ENCODE measurements at places on chromosomes 2 and 18.

- DNase-seq = no peak
These were observed 373.8 kb downstream of the EPHA4 start for GRCh38 chr2:221198309-221198708.

GRCh38 chr2:56030901-56031300, 107.3 kb upstream of the EFEMP1 start:
- no peak for DNase-seq

- DNase-seq = no peak
These were observed 18.7 kb upstream of the SULT1C3 start for GRCh38 chr2:108220942-108221541.

DNA sequence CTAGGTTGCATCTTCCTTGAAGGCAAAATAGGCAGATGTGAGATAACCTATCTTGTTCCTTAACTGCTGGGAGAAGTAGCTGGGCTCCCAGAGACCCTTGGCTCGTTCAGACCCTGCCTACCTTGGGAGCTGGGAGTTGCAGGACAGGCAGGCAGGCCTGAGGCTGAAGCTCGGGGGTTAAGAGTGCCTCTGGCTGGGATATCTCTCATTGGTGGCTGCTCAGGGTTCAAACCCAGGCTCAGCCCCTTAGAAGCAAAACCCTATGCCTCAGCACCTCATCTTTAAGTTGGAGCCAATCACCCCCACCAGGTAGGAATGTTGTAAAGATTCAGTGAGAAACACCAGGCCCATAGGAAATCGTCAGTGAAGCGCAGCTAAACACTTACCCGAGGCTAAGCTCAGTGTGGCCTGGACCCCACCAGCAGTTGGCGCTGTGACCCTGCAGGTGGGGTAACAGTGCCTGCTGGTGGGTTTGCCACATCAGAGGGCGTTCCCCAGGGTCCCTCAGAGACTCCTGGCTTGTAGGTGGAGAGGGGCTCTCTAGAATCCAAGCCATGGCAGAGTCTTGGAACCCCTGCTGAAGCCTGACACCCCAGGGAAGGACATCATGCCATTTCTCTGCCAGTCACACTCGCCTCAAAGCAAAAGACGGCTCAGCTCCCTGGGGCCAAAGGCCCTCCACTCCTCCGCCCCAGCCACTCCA, 54.6 kb upstream of the GPR17 start:
- DNase-seq = no peak

DNA sequence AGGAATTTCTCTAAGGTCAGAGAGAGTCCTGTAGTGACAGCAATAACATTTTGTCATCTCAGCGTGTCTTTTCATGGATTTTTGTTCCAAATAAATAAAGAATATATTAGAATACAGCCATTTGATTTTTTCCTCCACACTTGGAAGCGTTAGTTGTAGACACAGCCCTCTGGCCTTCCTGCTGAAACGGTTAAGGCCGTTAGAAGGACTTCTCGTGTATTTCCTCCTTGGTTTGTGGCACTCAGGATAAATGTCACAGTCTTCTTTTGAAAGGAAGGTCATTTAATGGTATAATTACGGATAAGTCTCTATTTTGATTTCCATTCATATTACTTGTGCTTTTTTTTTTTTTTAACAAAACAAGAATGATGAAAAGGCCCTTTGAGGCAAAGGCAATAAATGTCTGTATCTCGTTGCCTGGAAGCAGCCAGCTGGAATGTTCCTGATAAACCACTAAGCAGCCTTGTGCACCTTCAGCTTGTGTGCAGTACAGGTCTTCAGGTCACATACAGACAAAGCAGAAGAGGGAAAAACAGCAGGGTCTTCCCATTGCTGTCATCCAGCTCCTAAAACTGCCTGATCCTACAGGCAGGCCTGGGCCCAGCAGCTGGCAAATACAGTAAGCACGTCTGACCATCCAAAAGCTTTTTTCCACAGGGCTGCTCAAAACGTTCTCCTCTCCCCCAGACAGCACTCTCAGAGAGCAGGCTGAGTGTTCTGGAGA, 14.4 kb downstream of the EFR3B start:
- no peak for DNase-seq

GRCh38 chr2:112757265-112757664, 7.1 kb downstream of the CKAP2L start:
- DNase-seq = no peak

GRCh38 chr2:115161771-115162493, 719.5 kb downstream of the DPP10 start:
- DNase-seq = peak; percentile 58

- peak; percentile 29 for DNase-seq
These were observed 1.8 kb upstream of the ALK start for GRCh38 chr2:29923110-29923721.

GRCh38 chr2:16525265-16525887, 140.3 kb downstream of the CYRIA start:
- no peak for DNase-seq

- no peak for DNase-seq
These were observed 99.7 kb upstream of the ID2 start for GRCh38 chr2:8582191-8582590.

- DNase-seq = no peak
These were observed 97.6 kb upstream of the MAP3K20 start for GRCh38 chr2:172978063-172978383.

DNA sequence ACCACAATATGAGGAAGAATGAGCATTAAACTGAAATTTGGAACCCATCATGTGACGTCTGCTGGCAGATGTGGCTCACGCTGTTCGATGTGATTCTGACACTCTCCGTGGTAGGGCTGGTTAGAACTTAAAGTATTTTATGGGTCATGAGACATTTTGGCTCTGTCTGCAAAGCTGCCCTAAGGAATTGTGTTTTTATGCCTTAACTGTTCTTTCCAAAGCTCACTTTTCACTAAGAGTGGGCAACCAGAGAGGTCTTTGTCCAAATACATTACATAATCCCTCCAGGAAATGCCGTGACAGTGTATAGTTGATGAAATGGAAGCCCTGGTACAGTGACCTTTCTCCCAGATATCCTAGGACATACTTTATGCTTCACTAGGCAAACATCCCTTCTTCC, 119.1 kb downstream of the AQP4 start:
- no peak for DNase-seq

DNA sequence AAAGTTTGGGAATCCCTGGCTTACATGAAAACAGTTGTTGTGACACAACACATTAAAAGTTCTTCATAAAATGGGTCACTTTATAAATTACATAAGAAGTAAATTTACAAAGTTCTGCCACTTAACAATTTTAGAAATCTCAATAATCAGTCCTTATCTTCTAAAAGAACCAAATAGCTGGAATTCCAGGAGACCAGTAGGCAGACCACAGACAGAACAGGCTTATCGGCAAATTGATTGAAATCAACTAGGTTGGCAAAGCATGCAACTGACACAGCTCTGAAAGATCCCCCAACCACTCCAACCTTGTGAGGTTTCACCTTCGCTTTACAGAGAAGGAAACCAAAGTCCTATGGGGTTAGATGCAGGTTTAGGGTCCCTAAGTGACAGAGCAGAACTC, 103.0 kb downstream of the DNER start:
- DNase-seq = no peak

DNA sequence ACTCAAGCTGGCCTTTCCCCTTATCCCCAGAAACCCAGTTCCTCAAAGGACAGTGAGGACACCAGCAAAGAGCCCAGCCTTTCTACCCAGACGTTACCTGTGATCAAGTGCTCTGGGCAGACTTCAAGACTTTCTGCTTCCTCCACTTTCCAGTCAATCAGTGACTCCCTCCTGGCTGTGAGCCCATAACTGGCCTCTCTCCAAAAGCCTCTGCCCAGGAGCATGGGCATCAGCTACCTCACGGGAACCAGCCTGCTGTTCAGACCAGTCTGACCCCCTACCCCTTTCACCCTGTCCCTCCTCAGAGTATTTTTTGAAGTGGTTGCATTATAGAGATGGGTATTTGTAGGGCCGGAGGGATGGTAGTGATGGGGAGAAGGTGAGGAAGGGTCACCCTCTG, 27.7 kb upstream of the CYP27A1 start:
- DNase-seq = no peak

GRCh38 chr2:179250848-179251504, 13.7 kb downstream of the SESTD1 start:
- no peak for DNase-seq

- no peak for DNase-seq
These were observed 207.2 kb downstream of the ETAA1 start for GRCh38 chr2:67604360-67604759.

GRCh38 chr2:19702267-19702666, 199.5 kb downstream of the TTC32 start:
- no peak for DNase-seq

GRCh38 chr18:57077005-57077765, 69.7 kb upstream of the BOD1L2 start:
- DNase-seq = no peak

DNA sequence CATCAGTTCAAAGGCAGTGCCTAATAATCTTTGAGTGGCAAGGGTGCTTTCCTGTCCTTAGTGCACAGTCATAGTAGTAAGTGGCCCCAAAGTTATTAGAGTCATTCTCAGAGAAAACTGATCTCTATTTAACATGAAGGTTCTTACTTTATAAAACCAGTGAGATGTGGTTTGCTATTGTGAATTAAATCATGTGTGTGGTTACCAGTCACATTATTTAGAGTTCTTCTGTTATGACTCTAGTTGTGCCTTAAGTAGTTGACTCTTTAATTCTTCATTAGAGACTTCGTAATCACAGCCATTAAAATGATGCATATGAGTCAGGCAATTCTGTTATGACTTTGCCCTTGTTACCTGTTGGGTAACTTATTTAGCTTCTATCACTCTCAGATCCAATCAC, 1392.9 kb upstream of the ACVR2A start:
- no peak for DNase-seq

GRCh38 chr2:168186452-168186851, 60.9 kb downstream of the STK39 start:
- DNase-seq = no peak

DNA sequence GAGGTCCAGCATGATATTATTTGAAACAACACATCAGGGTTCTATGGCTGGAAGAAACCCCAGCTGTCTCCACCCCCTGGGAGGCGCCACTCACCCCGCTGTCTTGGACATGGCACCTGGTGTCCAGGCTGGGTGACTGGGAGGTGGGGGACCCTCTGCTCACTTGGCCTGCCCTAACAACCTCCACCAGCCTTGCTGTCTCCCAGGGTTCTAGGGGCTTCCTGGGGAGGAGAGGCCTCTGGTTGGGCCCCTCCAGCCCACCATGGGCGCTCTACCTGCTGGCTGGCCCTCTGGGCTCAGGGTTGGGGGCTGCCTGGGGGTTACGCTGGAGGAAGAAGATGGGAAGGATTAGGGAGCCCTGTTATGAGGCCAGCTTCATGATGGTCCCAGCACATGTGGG, 16.3 kb downstream of the PER2 start:
- DNase-seq = no peak

GRCh38 chr2:102619414-102620319, at the start of gene SLC9A2:
TSS of gene SLC9A2 (plus strand) at chr2:102619553. CDS start at chr2:102619849, 296 bp downstream.
- DNase-seq = no peak

- no peak for DNase-seq
These were observed 356.9 kb upstream of the RAB12 start for GRCh38 chr18:8252371-8252770.

DNA sequence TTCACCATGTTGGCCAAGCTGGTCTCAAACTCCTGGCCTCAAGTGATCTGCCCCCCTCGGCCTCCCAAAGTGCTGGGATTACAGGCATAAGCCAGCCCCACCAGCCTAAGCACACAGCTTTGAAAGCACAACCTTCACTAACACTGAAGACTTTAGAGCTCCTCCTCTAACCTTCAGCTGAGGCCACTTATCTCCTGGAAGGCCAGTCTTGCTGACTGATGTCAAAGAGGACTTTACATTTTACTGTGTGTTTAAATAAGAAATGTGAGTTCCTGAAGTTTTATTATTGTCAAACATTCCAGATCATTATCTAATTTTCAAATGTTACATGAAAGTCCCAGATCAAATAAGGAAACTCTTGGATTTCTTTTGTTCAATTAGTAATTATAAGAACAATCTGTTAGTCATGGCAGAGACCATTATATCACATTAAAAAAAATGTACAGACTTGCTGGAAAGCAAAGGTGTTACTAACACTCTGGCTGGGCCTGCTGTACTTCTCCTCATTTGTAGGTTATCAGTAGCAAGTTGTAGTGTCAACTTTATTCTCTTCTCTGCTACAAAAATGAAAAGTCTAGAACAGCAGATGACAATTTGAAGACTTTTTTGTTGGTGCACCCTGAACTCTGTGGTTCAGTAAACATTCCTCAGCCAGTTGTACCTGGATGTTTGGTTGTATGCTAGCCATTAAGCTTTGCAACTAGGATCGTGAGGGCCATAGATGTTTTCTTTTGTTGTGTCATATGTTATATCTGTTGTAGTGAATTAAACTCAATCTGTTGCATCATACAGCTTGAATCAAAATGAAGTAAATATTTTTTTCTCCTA, 80.0 kb downstream of the AOX1 start:
- no peak for DNase-seq

- DNase-seq = no peak
These were observed 301.2 kb downstream of the NCKAP5 start for GRCh38 chr2:133266926-133267590.

DNA sequence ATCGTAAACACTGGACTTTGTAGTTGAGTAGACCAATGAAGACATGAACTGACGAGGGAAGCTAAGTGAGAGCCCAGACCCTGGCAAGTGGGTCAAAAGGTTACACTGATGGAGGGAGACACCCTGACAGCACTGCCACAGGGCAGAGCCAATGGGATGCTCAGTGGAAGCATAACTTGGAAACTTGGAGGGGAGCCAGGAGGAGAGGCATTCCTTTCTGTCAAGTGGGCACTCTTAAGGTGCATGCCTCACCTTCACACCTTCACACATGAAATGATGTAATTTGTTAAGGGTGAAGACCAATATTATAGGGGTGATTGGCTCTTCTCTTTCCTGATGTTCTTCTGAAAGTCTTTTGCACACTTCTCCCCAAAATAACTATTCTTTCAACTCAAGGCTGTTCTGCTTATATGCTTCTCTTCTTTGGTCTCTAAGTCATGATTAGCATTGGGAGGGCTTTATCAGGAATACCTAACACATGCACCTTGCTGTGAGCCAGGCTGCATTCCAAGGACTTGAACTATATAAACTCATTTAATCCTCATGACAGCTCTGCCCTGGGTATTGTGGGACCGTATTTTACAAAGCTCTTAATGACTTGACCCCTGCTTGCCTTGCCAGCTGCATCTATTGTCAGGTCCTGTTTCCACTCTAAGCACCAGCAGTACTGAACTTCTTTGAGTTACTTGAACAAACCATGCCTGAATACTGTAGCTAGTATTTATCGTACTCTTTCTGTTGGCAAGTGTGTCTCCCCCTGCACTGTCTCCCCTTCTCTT, 19.0 kb downstream of the RPL37A start:
- DNase-seq = no peak

Measured in DMS 273 treated with DMSO at 0.1 percent for 48 hours (cell line).